Ovary (tissue), 10 donors: ENCODE measurements at places on chromosomes 2 and 18. TPM values are rescaled to one million over a fixed set of nuclear protein-coding genes. Genes with fewer than 3 reads are reported as not detected.

The RAB17 gene
- 9.5 TPM for total RNA-seq

The MARCHF4 gene
- 0.05 TPM for total RNA-seq

The ATOH8 gene
- 29.6 TPM for total RNA-seq

- DNase-seq, result no peak
These were observed 75.3 kb upstream of the CYP26B1 start for GRCh38 chr2:72222829-72223564.

GRCh38 chr2:218871345-218872302, 9.0 kb upstream of the WNT10A start:
- DNase-seq, result no peak

DNA sequence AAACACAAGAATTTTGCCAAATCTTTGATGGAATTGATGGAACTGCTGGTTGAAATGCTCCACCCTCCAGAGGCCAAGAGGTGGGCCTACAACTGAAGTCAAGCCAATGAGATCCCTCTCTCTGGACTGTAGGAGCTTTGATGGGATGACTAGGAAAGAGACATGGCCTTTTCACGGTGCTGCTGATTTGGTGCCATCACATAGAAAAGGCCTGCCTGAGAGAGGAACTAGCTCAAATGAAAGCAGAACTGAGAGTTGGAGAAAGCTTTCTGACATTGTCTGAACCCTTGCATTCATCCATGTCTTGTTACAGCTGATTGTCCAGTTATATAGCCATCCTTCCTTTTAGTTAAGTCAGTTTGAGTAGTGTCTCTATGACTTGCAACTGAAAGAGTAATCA, 283.8 kb upstream of the LYPD1 start:
- no peak for DNase-seq

The CHN1 gene
- total RNA-seq, result 11.6 TPM

The CD8B2 gene
- total RNA-seq, result not detected

- DNase-seq, result no peak
These were observed 218.7 kb downstream of the SLC4A10 start for GRCh38 chr2:161842736-161843433.

The SAG gene
- total RNA-seq, result not detected

The MATN3 gene
- 0.60 TPM for total RNA-seq

- DNase-seq, result no peak
These were observed 19.1 kb downstream of the RTP5 start for GRCh38 chr2:241888641-241889040.
